ENCODE measurements at places on chromosomes 1 and 21. TPM values are rescaled to one million over a fixed set of nuclear protein-coding genes. Genes with fewer than 3 reads are reported as not detected.

Gene AMIGO1
- 2.0 TPM for polyA plus RNA-seq

Gene NOS1AP
- polyA plus RNA-seq: 2.7 TPM

Gene MMP23B
- polyA plus RNA-seq: 10.7 TPM

Gene DNASE2B
- 0.16 TPM for polyA plus RNA-seq

Gene S1PR1
- polyA plus RNA-seq: 10.0 TPM

Gene RHBDL2
- polyA plus RNA-seq: 0.72 TPM

DNA sequence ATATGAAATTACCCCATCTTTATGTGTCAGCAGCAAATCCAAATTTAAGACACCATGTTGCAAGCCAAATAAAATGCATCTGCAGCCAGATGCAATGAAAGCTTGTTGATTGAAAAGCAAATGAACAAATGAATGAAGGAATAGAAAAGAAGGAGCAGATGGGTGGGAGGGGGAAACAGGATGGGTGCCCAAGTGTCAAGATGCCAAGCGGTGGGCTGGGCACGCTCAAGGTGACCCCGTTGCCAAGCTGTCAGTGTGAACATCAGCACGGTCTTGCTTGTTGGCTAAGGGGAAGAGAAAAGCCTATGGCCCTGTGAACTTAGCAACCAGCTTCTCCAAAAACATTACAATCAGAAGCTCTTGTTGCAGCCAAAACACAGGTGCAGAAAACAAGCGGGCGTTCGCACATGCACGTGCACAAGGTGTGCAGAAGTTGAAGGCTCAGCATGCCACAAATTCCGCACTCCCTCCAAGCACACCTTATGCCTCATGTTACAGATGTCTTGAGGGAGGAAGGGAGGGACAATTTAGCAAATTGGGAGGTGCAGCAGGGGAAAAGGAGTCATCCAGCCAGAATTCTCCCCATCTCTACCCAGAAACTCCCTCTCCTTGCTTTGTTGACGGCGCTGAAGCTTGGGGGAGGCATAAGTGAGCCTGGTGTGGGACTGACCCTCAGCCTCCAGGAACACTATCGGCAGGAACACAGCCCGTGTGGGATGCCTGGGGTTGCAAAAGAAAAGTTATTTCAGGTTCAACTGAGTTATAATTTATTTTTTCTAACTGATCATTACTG is 62.4 kb downstream of the HIVEP3 start:
- no peak overlapping the region for H3K4me3 ChIP-seq
- no peak for DNase-seq
- no peaks in the 10 kb centered on the region for H3K36me3 ChIP-seq
- H3K27me3 ChIP-seq: peaks cover 9% of the 10 kb centered on the region
- H3K27ac ChIP-seq: no peak overlapping the region

DNA sequence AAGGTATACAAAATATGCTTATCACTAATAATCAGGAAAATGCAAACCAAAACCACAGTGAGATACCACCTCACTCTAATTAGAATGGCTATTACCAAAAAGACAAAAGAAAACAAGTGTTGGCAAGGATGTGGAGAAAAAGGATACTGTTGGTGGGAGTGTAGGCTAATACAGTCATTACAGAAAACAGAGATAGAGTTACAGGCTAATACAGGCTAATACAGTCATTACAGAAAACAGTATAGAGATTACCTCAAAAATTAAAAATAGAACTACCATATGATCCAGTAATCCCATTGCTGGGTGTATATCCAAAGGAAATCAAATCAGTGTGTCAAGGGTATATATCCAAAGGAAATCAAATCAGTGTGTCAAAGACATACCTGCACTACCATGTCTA is 238.4 kb downstream of the PLPP3 start:
- H3K36me3 ChIP-seq: no peaks in the 10 kb centered on the region
- no peaks in the 10 kb centered on the region for H3K27me3 ChIP-seq
- DNase-seq: no peak
- no peaks in the 10 kb centered on the region for H3K4me1 ChIP-seq

DNA sequence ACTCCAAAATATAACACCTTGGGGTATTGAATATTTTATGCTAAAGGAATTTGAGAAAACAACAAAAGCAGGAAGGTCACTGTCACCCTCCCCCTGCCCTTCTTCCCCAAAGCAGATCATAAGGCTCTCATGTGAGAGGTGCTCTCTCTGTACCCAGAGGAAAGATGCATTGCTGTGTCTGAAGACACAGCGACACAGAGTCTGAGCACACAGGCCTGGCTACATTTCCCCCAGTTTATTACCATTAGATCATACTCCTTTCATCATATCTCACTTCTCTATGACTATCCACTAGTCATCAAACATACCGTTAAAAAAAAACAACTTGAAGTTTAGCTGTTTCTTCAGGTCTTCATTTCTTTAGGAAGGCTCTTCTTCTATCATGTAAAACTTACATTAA is 127.1 kb downstream of the PPIAL4G start:
- no peak for DNase-seq
- no peak overlapping the region for H3K4me3 ChIP-seq
- peaks cover 77% of the 10 kb centered on the region for H3K27me3 ChIP-seq
- H3K36me3 ChIP-seq: no peaks in the 10 kb centered on the region

GRCh38 chr1:3067671-3068563 is 1.1 kb upstream of the PRDM16 start:
- H3K36me3 ChIP-seq: no peaks in the 10 kb centered on the region
- no peak for DNase-seq
- H3K4me3 ChIP-seq: peak overlapping the region; percentile 44
- no peak overlapping the region for H3K27ac ChIP-seq
- H3K4me1 ChIP-seq: peaks cover 10% of the 10 kb centered on the region

GRCh38 chr1:52562766-52563165 is 9.9 kb upstream of the TUT4 start:
- no peaks in the 10 kb centered on the region for H3K27me3 ChIP-seq
- H3K27ac ChIP-seq: no peak overlapping the region
- no peak for DNase-seq
- H3K4me3 ChIP-seq: no peak overlapping the region
- no peaks in the 10 kb centered on the region for H3K4me1 ChIP-seq
- H3K36me3 ChIP-seq: no peaks in the 10 kb centered on the region

DNA sequence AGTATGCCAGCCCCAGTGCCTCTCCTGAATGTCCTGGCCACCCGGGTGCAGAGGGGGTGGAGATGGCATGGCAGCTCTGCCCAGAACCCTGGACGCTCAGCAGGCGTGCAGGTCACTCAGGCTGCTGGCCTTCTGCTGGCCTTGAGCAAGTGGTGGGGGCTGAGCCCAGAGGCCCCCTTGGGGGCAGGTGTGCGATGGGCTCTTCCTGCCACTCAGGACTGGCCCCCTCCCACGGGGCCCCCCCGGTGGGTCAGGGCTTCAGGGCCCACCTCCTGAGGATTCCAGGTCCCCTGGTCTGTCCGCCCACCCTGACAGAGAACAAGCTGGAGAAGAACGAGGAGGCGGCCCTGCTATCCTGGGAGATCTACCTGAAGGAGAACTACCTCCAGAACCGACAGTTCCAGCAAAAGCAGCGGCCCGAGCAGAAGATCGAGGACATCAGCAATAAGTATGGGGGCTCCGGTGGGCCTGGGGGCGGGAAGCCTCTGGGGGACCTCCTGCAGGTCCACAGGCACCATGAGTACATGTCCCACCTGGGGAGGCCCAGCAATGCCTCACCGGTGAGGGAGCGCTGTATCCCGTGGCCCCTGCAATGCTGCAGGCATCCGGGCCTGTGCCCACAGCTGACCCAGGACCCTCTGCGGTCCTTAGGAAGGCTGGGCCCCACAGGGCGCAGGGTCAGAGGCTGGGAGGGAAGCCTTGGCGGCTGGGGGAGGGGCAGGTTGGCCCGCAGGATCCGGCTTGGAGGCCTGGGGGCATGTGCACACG is 37.0 kb upstream of the LRRC3 start:
- H3K4me3 ChIP-seq: no peak overlapping the region
- H3K27ac ChIP-seq: no peak overlapping the region
- H3K4me1 ChIP-seq: no peaks in the 10 kb centered on the region
- peaks cover 2% of the 10 kb centered on the region for H3K27me3 ChIP-seq
- DNase-seq: no peak

DNA sequence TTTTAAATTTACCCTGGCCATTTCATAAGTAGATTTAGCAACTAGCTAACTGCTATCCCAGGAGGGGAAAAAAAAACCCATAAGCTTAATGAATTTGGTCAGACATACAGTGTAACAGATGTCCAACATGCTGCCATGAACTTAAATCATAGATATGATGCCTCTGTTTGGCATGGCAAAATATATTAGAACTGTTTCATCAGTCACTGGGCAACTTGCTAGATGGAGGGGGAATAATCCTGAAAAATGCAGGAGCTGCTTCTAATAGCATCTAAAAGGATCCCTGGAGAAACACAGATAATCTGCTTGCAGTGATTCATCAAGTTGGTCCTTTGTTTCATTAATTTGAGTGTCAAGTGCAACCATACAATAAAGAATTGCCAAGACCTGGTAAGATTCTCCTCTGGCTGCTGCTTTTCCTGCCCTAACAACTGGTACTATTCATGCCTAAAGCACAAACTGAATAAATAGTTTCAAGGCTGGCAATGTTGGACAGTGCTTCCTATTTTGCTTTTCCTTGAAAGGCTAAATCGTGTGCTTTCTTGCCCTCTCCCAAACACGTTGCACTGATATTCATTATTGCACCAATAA is 1.5 kb upstream of the ST6GALNAC5 start:
- no peak overlapping the region for H3K27ac ChIP-seq
- no peaks in the 10 kb centered on the region for H3K4me1 ChIP-seq
- peaks cover 35% of the 10 kb centered on the region for H3K27me3 ChIP-seq
- H3K4me3 ChIP-seq: no peak overlapping the region
- no peak for DNase-seq
- H3K36me3 ChIP-seq: no peaks in the 10 kb centered on the region

DNA sequence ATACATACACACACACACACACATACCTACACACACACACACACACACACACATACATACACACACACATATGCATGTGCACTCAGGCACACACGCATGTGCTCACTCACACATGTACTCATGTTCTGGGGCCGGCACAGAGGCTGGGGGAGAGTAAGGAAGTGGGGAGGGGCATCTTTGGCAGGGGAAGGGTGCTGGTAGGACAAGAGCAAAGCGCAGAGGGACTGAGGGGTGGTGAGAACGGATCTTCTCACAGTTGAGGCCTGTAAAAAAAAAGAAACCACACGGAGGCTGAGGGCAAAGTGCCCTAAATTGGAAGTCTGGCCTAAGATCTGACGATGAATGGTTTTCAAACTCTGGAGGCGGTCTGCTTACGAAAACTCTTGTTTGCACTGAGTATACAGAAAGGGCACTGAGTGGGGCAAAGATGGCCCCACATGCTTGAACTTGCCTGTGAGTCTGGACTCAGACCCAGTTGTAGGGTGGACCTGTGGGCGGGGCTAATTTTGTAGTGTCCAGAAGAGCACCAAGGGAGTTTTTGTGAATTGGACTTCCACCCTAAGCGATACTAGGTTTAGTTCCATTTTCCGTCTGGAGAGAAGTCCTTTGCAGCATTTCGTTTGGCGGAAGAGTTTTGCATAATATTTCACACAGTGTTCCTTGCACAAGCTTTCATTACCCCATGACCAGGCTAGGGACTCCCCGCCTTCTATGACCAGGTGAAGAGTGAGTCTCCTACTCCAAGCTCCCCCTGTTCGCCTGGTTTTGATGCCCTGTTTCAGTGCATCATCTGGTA is 79.3 kb upstream of the LYST start:
- peaks cover 2% of the 10 kb centered on the region for H3K27me3 ChIP-seq
- H3K27ac ChIP-seq: no peak overlapping the region
- no peak overlapping the region for H3K4me3 ChIP-seq
- no peak for DNase-seq
- H3K36me3 ChIP-seq: no peaks in the 10 kb centered on the region
- no peaks in the 10 kb centered on the region for H3K4me1 ChIP-seq

- H3K27ac ChIP-seq: no peak overlapping the region
- H3K4me3 ChIP-seq: no peak overlapping the region
- H3K36me3 ChIP-seq: no peaks in the 10 kb centered on the region
- no peak for DNase-seq
Observed at GRCh38 chr21:39108291-39109162, 74.7 kb downstream of the PSMG1 start.

DNA sequence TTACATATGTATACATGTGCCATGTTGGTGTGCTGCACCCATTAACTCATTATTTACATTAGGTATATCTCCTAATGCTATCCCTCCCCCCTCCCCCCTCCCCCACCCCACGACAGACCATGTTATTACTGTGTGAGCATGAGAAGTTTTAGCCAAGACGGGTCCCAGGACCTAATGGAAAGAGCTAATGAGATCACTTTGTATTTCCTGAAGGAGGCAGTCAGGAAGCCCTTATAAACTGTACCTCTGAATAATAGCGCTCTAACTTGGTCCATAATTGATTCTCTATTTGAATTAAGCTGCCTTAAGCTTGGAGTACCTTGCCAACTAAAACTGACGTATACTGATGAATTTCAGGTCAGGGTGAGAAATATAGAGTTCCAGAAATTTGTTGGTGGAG is 4.1 kb upstream of the NEGR1 start:
- H3K36me3 ChIP-seq: no peaks in the 10 kb centered on the region
- H3K4me1 ChIP-seq: no peaks in the 10 kb centered on the region
- H3K27me3 ChIP-seq: peaks cover 39% of the 10 kb centered on the region

DNA sequence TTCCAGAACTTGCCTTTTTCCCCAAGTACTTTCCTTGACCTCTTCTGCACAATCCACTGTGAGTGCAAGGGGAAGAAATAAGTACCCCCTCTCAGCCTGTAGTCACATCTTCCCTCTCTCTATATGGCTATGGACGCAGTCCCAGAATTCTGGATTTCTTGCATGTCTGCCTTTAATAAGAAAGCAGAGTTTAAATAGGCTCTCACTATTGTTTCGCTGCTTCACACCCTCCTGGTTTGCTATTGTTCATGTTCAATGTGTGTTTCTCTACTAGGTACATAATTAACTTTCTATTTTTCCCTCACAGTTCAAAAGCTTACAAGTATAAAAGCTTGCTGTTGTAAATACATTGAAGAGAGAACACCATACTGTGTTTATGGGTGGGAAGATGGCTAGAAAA is 181.5 kb upstream of the C1orf105 start:
- no peaks in the 10 kb centered on the region for H3K36me3 ChIP-seq
- no peaks in the 10 kb centered on the region for H3K27me3 ChIP-seq
- H3K27ac ChIP-seq: no peak overlapping the region
- H3K4me3 ChIP-seq: no peak overlapping the region
- H3K4me1 ChIP-seq: peaks cover 10% of the 10 kb centered on the region
- DNase-seq: no peak

Measured in large intestine (tissue), 12 donors.